ENCODE measurements at places on chromosomes 16 and 17.

- no peak for DNase-seq
These were observed 6.2 kb upstream of the ABCA8 start for GRCh38 chr17:68961214-68961882.

DNA sequence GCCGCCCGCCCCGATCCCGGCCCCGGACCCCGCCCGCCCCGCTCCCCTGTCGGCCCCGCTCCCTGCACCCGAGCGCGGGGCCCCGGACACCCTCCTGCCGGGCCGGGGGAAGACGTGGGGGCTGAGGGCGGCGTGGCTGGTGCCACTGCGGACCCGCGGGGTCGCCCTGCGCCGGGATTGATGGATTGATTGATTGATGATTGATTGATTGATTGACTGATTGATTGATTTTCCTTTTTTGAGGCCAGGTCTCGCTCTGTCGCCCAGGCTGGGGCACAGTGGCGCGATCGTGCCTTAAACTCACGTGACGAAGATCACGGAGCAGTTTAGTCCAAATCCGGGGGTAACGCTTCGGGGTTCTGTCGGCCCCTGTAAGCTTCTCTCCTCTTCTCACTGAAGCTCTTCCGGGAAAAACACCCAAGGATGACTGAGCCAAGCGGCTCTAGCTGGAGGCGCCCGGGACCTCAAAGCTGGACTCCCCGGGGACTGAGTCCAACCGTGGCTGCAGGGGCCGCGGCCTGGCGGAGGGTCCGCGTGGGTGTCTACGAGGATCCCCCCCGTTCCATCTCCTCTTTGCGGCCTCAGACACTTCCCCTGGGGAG is 40.2 kb upstream of the BHLHA9 start:
- DNase-seq: no peak

- no peak for DNase-seq
These were observed 58.2 kb upstream of the DLX4 start for GRCh38 chr17:49910858-49911204.

DNA sequence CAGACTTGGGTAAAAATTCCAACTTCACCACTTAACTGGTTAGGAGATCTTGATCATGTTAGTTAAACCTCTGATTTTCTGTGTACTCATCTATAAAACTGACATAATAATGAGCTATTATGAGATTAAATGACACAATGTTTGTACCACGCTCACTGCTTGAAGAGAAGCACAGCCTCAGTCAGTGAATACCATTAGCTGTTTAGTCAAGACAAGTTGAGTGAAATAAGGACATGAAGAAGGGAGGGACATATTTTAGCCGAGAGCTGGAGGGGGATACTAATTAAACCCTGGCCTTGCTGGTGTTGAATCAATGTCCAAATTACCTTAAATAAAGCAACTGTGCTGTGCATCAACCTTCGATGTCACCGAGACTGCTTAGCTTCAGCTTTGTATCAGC is 105.1 kb upstream of the TOX3 start:
- DNase-seq: no peak

- DNase-seq: no peak
These were observed 31.6 kb downstream of the IFT140 start for GRCh38 chr16:1580256-1580655.

DNA sequence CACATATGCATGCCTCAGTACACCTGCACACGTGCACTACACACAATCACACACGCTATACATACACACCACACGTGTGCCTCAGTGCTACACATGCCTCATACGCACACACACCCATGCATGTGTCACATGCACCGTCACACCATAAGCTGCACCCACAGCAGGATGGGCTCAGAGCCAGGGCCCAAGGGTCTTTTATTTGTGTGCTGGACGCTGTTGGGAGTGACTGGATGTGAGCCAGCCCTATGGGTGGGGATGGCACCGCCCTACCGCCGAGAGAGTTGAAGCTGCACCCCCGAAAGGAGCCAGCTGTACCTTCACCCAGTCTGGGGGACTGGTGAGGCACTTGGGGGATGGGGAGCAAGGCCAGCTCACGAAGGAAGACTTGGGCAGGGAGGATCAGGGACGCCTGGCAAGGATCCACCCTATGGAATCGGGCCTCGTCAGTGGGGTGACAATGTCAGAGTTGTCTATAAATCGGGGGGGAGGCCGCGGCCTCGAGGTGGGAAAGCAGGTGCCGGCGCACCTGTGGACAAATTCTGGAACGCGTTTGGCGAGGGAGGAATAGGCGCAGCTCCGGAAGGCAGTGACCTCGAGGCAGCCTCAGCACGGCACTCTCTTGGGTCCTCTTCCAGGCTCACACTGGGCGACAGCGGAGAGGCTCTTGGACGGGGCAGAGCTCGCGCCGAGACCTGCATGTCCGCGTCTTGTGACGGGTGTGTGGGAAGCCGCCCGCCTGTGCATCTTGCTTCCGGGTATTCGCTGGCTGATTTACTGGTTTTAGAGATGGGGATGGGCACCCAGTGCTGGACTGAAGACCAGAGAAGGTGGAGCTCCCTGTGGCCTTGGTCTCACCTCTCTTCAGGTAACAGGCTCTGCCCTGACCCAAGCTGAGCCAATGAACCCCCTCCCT is 7.3 kb downstream of the RGS11 start:
- no peak for DNase-seq

DNA sequence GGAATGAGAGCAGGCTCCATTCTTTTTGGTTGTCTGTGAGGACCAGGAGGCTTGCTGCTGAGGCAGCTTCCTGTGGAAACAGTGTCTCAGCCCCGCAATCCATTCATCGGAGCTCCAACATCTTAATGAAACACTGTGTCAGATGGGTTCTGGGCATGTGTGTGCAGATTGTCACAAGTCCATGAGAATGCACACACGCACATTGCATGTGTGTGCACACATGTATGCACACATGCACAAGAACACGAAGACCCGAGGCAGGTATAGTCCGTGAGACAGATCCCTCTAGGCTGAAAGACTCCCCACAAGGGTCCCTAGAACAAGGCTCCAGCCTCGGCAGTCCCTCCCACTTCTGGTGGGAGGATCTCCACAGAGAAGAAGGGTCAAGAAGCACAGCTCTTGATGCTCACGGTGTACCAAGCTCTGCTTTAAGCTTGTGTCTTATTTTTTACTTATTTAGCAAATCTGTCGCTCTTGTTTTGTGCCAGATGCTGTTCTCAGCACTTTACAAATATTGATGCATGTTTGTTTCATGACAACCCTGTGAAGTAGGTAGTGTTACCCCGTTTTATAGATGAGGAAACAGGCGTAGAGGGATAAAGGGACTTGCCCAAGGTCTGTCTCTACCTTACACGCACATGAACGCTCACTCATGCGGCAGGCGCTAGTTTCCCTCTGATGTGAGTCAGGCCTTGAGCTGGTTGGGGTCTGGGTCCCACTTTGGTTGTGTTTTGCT is 213.1 kb downstream of the SEC14L1 start:
- no peak for DNase-seq

- DNase-seq: no peak
These were observed 28.6 kb upstream of the SSTR5 start for GRCh38 chr16:1043881-1044451.

- DNase-seq: no peak
These were observed 113.3 kb downstream of the XYLT1 start for GRCh38 chr16:17357307-17358062.

DNA sequence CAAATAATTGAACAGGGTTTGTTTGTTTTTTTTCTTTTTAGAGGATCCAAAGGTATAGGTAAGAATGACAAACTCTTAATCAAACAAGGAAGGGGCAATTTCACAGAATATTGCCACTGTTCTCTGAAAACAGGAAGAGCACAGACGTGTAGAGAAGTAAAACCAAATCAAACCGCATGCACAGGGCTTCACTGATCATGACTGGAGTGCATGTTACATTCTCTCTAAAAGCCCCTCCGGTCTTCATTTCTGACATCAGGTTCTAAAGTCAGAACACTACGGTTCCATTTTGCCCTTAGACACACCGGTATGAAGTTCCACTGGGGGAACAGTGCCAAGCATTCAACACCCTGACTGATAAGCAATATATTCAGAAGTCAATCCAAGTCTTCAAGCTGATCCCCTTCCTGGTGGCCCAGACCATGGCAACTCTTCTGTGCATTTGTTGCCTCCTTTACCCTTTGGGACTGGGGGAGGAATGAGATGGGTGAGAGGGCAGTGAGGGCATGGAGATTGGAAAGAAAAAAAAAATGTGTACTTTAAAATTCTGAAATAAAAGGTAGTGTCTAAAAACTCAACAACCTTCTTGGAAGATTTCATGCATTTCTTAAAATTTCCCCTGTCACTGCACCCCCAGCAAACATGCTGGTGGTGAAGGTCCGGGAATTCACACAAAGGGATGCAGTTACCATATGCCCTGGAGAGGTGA is 1.4 kb downstream of the MMD start:
- DNase-seq: peak; percentile 37

DNA sequence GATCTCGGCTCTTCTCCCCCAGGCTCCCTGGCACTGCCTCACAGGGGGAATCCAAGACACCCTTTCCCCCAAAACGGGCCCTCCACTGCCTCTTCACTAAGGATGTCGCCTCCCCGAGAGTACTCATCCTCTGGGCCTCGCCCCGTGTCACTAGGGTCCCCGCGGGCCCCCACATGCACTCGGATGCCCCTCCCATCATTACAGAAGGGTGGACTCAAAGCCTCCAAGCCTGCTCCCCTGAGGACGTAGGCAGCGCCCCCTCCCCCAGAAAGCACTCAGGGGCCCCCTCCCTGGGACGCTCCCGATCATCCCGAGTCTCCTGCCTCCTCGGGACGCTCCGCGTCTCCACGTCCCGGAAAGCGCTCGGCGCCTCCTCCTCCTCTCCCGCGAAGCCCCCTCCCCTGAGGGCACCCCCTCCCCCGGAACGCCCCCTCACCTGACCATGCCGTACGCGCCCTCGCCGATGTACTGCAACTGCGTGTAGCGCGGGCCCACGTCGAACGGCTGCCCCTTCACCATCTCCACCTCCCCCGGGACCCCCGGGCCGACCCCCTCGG is 338 bp downstream of the MAPK3 start:
- DNase-seq: peak; percentile 9

DNA sequence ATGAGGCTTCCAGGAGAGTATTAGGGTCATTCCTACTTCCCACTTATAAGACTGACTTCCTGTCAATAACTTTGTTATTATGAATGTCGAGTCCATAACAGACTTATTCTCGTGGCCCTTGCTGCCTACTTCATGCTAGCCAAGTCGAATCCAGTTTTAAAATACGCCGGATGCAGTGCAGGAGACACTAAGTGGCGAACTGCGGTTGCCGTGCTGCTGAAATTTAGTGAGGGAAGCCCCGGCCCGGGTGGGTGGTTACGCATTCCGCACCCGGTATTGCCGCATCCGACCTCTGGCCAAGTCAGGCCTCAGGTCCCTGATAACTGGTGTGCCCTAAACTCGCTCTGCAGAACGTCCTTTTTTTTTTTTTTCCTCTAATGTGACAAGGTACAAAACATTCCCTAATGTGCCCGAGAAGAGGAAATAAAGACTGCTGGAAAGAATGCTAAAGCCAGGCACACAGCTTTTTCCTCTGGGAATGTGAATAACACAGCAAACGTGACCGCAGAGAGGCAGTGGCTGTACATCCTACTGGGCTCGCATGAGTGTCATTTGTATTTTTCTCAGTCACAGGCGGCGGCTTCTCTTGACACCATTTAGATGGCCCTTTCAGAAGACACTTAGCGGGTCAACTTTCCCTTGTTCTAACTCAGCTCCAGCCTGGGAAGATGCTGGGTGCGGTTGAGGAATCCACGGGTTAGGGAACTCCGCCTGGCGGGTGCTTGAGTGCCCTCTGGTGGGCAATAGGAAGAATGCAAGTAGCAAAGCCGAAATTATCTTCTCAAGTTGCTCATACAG is 7.1 kb upstream of the AKTIP start:
- DNase-seq: peak; percentile 51

DNA sequence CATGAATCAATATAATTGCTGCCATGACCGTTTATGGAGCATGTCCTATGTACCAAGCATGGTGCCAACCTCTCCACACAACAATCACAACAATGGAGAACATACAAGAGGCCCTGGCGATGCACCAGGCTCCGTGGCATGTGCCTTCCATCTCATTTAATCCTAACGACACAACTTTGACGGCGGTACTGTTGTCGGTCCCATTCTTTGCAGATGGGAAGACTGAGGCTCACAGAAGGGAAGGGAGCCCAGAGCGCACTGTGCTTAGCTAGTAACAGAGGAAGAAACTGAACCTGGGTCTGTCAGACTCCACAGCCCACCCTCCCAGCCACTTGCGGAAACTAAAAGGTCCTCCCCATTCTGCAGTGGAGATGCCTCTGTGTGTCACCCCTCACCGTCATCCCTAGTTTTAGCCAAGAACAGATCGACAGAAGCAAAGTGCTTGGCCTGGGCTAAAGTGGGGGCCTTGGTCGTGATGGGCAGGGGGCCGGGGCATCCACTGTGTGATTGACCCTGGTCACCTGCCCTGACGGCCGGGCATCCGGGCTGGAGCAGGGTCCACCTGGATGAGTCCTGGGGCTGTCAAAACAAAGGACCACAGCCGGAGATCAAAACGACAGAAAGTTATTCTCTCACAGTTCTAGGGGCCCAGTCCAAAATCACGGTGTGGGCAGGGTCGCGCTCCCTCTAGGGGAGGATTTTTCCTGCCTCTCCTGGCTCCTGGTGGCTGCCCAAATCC is 183.9 kb downstream of the C16orf95 start:
- DNase-seq: no peak

- DNase-seq: peak; percentile 72
These were observed 2.7 kb upstream of the SNX20 start for GRCh38 chr16:50683689-50684374.

DNA sequence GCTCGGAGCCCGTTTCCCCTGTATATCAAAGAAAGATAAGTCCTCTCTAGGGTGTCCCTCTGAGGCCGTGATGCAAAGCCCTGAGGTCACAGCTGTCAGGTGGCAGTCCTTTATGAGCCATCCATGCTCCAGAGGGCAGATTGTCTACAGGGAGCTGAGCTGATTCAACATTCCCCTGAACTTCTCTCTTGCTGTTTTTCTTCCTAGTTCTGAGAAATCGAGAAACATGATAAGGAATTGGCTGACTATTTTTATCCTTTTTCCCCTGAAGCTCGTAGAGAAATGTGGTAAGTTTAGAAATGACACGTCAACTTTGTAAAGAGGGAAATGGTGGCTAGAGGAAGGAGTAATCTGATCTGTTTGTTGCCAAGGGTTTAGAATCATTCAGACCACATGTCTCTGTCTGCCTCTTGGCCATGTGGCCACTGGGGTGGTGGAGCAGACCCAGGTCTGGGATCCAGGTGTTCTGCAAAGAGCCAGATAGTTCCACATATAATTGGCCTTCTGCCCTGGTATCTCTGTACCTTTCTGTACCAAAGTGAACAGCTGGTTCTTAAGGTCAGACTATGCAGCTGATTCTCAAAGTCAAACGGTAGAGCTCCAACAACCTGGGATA is 3.5 kb downstream of the CTNS start:
- no peak for DNase-seq
